A172 (cell line): ENCODE measurements at places on chromosomes 2 and 18. TPM values are rescaled to one million over a fixed set of nuclear protein-coding genes. Genes with fewer than 3 reads are reported as not detected.
A peak's percentile ranks its signal among the peaks of the same experiment; 100 is the strongest.

GRCh38 chr18:43322132-43322531 is 44.8 kb upstream of the SYT4 start:
- DNase-seq, result no peak

DNA sequence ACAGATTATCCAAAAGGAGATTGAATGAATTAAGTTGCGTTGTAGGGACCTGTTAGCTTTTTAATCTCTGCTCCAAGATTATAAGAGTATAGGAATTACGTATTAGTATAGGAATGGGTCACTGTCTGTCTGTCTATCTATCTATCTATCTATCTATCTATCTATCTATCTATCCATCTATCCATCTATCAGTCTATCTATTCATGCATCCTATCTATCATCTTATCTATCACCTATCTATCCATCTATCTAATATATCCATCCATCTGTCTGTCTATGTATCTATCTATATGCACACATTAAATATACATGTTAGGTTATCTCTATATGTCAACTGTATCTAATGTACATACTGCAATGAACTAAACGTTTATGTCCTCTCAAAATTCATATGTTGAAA is 255.8 kb downstream of the LPIN1 start:
- DNase-seq, result no peak

GRCh38 chr2:226932443-226932842 is 96.6 kb downstream of the RHBDD1 start:
- no peak for DNase-seq

DNA sequence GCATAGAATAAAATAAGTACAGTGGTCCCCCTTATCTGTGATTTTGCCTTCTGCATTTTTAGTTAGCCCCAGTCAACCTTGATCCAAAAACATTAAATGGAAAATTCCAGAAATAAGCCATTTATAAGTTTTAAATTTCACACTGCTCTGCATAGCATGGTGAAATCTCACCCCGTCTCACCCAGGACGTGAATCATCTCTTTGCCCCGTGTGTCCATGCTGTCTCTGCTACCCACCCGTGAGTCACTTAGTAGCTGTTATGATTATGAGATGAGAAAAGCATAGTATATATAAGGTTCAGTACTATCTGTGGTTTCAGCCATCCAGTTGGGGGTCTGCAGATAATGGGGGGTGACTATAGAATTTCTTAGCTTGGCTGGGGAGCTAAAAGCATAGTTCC is 67.3 kb downstream of the RHBDD1 start:
- peak; percentile 59 for DNase-seq

- no peak for DNase-seq
These were observed 4.8 kb downstream of the APOB start for GRCh38 chr2:21039080-21039556.

- peak; percentile 44 for DNase-seq
These were observed 1167.9 kb downstream of the DSC3 start for GRCh38 chr18:29874519-29875098.

- DNase-seq, result no peak
These were observed 7.7 kb downstream of the SGO2 start for GRCh38 chr2:200533754-200534153.

- no peak for DNase-seq
These were observed 863.3 kb downstream of the CNTNAP5 start for GRCh38 chr2:124888431-124888830.

- DNase-seq, result no peak
These were observed 508.5 kb downstream of the RIT2 start for GRCh38 chr18:42606886-42607495.

GRCh38 chr2:128623776-128624761 is 305.4 kb upstream of the HS6ST1 start:
- DNase-seq, result no peak

DNA sequence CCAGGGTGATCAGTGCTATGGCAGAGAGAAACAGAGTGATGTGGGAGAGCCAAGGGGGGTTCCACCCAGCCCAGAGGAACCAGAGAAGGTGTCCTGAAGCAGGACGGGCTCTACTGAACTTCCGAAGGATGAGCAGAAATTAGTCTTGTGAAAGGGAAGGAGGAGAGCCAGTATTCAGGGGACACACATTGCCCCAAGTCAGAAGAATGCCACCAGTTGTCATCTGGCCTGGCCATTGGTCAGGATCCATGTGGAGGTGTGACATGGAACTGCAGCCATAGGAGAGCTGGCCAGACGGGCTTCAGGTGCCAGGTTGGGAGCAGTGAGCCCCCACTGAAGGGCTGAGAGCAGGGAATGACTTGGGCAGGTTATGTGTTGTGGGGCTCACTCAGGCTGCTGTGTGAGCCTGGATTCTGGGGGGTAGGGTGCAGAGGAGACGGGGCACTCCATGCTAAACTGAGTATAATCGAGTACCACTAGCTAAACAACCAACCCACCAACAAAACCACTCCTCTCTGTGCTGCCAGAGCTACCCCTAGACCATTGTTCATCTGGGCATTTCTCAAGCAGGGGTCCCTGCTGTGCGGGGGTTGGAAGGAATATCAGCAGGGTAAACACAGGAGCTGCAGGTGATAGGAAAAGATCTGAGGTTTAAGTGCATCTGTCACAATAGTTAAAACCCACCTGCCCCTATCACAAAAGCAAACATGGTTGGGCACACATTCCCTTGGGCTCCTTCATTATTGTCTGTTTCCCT is 25.3 kb downstream of the MARCO start:
- no peak for DNase-seq

DNA sequence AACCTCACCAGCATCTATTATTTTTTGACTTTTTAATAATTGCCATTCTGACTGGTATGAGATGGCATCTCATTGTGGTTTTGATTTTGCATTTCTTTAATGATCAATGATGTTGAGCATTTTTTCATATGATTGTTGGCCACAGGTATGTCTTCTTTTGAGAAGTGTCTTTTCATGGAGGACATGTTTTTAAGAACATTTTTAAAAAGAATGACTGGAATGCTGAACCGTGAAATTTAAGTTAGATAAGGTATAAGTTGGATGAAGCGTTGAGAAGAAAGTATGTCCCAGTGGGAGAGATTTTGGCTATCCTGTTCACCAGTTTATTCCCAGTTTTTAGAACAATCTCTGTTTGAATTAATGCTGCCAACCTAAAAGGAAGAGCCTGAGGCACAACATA is 365.9 kb downstream of the CELF4 start:
- DNase-seq, result no peak

DNA sequence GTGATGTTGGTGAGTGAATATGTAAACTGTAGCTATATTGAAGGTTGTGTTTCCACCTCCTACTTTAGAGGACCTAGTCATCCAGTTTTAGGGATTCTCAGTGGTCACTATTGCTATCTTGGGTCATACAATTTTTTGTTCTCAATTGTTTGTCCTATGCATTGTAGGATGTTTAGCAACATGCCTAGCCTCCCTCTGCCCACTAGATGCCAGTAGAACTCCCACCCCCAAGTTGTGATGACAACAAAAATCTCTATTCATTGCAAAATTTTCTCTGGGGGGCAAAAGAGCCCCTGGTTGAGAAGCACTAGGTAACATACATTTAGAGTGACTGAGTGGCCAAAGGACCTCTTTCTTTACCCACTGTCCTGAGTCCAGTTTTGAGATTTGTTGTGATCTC is 87.3 kb downstream of the LRRTM4 start:
- no peak for DNase-seq

GRCh38 chr2:239278941-239279365 is 121.9 kb downstream of the HDAC4 start:
- DNase-seq, result no peak

DNA sequence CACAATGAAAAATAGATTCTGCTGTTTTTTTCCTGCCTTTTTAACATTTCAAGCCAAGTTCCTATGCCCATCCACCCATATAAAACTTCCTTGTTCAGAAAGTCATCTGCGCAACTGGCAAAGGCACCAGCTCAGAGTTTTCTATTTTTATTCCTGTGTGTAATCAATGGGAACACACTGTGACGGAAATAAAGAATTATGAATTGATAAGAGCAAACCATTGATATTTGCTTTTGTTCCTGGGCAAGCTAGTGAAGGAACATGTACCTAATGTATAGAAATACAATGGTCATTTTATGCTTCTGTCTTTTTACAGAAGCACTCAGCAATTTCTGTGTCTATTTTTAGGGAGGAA is 30.8 kb upstream of the AAK1 start:
- DNase-seq, result no peak

DNA sequence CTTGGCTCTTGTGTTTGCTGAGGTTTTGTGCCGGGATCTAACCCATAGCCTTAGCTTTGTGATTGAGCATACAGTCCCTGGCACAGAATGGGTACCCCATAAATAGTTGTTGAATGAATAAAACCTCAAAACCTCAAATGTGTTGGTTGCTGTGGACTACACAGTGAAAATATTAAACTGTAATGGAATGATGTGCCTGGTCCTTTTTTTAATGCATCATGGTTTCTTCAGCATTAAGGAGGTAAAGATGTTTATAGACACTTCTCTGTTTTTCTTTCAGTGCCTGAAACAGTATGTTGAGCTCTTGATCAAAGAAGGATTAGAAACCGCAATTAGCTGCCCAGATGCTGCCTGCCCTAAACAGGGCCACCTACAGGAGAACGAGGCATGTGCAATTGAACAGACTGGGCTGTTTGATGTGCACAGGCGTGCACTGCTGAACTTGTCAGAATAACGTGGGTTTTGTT is 97.0 kb downstream of the RNF144A start:
- DNase-seq, result peak; percentile 57

GRCh38 chr2:23127465-23127864 is 257.5 kb upstream of the KLHL29 start:
- no peak for DNase-seq

DNA sequence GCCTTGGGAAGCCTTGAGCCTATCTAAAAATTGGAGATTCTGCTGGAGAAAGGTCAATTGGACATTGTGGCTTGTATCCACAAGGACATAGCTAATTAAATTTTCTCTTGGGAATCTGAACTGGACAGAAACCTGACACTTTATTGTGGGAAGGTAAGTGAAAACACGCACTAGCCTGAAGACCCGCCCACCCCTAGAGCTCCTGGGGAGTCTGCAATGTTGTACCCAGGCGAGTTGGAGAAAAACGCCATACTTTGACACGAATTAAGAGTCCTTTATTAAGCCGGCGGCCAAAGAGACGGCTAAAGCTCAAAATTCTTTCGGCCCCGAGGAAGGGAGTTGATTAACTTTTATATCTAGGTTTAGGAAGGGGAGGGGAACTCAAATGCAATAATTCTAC is 1.2 kb upstream of the ZNF892 start:
- DNase-seq, result no peak

- DNase-seq, result no peak
These were observed 370.3 kb downstream of the RIT2 start for GRCh38 chr18:42745171-42745570.

DNA sequence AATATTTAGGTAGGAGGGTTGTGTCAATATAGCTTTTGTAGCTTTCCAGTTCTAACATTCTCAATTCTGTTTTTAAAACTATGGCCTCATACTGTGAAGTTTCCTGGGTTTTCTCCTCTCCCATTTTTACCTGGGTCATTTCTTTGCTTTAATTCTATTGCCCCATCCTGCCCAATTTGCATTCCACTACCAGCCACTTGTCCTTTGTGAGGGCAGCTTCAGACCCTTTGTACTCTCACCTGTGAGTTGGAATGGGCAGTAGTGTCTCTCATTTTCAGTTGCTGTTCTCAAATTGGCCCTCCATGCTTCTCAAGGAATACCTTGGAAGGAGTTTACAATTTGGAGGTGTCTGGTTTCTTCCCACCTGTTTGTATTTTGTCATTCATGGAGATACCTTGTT is 108.4 kb downstream of the CAMKMT start:
- DNase-seq, result no peak

DNA sequence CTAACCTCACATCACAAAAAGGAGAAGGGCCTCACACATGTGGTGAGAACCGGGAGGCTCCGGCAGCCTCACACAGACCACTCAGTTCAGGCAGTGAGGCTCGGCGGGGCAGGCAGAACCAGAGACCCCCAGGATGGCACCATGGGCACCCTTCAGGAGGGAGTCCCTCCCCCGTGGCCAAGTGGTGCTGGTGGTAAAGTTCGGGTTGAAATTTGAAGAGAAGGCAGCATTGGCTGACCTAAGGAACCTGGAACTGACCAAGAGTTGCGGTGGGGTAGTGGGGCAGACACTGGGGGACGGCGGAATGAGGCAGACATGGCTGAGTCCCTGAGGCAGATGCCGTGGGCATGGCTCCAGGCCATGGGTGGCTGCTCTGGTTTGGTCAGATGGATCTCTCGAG is 239.3 kb upstream of the MYT1L start:
- no peak for DNase-seq

DNA sequence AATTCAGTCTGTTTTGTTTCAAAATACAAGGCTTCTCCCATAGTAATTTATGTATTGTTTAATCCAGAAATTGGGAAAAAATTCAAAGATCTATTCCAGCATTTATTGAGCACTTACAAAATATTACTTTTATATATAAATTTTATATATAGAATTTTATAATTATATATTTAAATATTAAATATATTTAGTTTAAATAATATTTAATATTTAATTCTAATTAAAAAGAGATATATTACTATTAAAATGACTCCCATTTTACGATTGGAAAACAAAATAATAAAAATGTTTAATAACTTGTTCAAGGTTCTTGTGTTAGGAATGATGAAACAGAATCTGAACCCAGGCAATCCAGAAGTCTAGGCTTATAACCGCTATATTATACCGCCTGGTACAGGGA is 40.5 kb upstream of the SESTD1 start:
- DNase-seq, result no peak

GRCh38 chr2:133157141-133157540 is 411.1 kb downstream of the NCKAP5 start:
- no peak for DNase-seq

DNA sequence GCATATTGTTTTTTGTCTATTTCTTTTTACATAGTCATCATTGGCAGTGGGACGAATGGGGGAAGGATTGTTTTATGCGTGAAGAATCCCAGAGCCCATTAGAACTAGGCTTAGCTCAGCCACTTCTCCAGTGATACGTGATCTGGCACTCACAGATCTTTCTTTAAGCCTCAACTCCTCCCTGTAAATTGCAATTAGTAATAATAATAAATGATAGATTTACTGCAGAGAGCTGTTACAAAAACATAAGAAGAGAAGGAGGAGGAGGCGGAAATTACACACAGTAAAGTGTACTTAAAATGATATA is 629.3 kb downstream of the NRXN1 start:
- DNase-seq, result no peak

GRCh38 chr18:21602299-21602587 is 1.7 kb upstream of the ESCO1 start:
- DNase-seq, result no peak

Gene APCDD1
- total RNA-seq, result not detected in 2 replicates

Gene ZNF892
- 0.41 TPM in 1 of 2 replicates, not detected in the other for total RNA-seq

Gene SGO2
- 24.2 and 33.1 TPM in 2 replicates for total RNA-seq

Gene POU3F3
- not detected in 2 replicates for total RNA-seq

Gene CFAP221
- total RNA-seq, result 0.22 and 0.57 TPM in 2 replicates

Gene TLX2
- total RNA-seq, result 0.90 and 1.7 TPM in 2 replicates

Gene MGAT4A
- 8.0 and 15.5 TPM in 2 replicates for total RNA-seq

Gene CGREF1
- 0.17 and 0.40 TPM in 2 replicates for total RNA-seq

Gene MPP4
- 6.8 and 8.0 TPM in 2 replicates for total RNA-seq

Gene HSPD1
- total RNA-seq, result 545 and 708 TPM in 2 replicates

Gene IL36B
- 0.19 TPM in 1 of 2 replicates, not detected in the other for total RNA-seq

Gene NTSR2
- not detected in 2 replicates for total RNA-seq

Gene ZSWIM2
- total RNA-seq, result not detected in 2 replicates

Gene TDRD15
- total RNA-seq, result not detected in 2 replicates

Gene ALPG
- 0.12 TPM in 1 of 2 replicates, not detected in the other for total RNA-seq

Gene ASPRV1
- total RNA-seq, result 0.10 TPM in 1 of 2 replicates, not detected in the other
